A172 (cell line): ENCODE measurements at places on chromosomes 3 and 15.

DNA sequence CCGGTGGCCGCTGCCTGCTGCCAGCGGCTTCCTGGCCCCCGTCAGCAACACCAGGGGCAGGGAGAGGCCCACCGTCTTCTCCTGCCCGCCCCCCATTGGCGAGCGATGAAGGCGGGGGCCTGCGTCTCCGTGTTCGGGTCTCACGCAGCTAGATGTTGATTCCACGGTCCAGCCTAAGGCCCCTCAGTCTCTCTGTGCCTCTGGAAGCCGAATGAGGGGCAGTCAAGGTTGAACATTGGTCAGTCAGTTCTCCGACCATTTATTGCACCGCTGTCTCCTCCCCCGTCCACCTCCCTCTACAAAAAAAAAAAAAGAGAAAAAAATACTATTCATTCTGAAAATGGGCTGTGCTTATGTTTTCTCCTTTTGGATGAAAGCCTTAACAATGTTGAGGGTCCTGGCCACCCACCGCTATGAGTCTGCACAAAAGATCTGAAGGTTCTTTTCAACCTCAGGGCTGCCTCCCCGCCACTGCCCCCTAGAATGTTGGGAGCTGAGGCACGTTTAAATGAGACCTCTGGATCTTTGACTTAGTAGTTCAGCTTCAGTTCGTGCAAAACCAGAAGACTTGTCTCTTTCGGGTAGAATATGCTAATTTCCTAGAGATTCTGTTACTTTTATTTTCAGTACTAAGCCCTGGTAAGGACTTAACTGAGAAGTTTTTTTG is 736 bp downstream of the IREB2 start:
- DNase-seq = no peak

GRCh38 chr15:98525661-98526001 is 122.7 kb upstream of the IGF1R start:
- no peak for DNase-seq

- no peak for DNase-seq
Measured at GRCh38 chr3:82558081-82558480, 796.6 kb upstream of the GBE1 start.

DNA sequence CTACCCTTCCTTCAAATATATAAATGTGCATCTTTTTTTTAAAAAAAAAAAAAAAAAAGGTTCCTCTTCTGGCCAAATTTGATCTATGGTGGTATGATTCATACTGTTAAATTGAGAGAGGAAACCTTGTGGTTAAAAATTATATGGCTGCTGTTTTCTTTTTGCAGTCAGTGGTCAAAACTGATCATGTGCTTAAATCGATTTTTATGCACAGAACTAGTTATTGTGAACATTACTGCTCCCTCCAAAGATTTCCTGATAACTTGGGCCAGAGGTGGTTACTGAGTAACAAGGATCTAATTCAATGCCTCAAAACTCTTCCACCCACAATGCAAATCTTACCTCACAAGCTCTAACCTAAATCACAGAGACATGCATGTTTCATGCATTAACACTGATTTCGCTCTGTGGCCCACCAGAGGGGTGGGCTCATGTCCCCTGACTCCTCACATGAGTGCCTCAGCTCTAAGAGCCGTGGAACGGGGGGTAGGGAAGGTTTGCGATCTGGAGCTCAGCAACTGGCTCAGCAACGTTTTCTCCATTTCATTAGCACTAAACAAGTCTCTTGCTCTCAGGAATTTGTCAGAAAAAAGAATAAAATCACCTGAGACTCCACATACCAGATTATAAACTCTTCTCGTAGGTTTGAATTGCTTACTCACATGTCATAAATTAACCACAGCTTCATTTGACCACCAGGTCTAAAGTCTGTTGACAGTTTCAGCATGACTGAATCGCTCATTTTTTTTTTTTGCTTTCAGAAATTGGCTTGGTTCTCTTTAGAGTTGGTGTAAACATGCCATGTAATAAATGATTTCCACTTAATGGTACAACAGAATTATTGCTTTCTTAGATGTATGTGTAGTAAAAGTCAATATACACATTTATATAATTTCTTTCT is 280.4 kb downstream of the CD47 start:
- no peak for DNase-seq

DNA sequence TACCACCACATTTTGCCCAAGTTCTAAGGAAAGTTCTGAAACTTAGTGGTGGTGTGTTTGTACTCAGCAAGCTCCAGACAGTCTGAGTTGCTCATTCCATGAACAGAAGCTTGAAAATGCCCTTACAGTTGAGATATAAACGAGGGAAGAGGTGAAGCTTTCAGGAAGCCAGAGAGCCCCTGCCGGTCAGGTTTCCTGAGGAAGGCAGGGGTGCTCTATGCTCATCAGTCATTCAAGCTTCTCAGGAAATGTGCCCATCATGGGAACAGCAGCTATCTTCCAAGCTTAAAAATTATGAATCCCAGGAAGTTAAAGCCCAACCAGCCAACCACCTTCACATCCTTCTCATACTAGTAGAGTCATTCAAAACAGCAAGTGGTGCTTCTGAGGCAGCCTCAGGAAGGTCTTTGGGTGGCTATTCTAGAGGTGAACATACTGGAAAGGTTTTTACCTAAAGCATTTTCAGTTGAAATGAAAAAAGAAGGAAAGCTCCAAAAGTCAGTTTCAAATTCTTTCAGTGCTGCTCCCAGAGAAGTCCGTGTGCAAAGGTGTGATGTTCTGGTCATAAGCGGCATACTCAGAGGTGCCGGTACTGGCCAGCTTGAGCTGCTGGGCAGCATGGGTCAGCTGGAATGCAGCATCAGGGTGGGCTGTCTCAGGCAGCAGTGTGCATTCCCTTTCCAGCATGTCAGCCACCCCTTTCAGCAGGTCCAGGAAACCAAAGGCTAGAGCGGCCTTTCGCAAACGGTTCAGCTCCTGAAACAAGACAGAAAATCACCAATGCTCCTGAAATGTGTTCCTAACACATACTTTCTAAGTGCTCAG is 31.8 kb downstream of the INTS14 start:
- DNase-seq = no peak

DNA sequence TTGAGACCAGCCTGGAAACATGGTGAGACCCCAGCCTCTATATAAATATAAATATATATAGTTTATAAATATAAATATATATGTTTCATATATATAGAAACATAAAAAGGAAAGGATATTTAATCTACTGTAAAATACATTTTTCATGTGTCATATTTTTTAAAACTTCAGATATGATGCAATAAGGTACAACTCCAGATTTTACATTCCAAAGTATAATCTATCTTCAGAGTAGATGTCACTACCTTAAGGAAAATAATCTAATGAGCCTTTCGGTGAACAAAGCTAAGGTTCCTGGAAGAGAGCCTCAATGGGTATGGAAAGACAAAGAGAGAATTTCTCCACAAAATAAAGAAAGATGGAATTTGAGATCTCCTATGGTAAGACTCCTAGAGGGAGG is 16.9 kb downstream of the EFHB start:
- DNase-seq = no peak

DNA sequence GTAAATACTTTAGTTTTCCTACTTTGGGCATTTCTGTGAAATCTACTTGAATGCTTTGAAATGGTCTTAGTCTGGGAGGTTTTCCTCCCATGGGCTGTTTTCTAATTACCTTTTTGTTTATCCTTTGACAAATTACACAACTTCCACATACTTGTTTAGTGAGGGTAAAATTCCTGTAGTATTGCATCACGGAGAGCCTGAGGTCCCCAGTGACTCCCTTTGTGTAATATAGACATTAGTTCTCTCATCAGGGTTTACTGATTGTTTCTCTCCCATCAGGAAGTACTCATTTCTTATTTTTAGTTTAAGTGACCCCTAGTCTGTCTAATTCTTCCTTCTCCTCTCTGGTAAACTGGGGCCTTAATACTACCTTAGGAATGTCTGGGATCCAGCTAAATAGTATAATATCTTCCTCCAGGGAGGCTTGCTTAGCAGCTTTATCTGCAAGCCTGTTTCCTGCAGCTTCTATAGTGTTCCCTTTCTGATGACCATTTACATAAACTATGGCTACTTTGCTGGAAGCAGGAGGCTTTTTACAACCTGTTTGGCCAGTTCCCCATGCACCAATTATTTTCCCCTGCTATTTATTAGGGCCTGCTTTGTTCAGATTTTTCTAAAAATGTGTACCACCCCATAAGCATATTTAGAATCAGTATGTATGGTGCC is 87.2 kb upstream of the XCR1 start:
- DNase-seq = peak; percentile 84

GRCh38 chr3:24526640-24527212 is 32.1 kb upstream of the THRB start:
- DNase-seq = no peak

- DNase-seq = no peak
Measured at GRCh38 chr3:48042071-48042760, 26.0 kb upstream of the MAP4 start.

DNA sequence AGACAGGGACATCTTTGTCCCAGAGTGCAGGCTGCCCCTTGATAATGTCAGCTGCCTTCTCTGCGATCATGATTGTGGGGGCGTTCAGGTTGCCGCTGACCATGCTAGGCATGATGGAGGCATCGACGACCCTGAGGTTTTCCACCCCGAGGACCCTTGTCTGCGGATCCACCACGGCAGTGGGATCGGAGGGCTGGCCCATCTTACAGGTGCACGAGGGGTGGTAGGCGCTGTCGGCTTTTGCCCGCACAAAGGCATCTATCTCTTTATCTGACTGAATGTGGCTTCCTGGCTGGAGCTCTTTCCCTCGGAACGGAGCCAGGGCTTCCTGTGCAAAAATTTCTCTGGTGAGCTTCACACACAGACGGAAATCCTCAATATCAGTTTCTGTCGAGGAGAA is 28.4 kb downstream of the CHDH start:
- no peak for DNase-seq

GRCh38 chr15:63519548-63520178 is 15.3 kb downstream of the USP3 start:
- DNase-seq = no peak

DNA sequence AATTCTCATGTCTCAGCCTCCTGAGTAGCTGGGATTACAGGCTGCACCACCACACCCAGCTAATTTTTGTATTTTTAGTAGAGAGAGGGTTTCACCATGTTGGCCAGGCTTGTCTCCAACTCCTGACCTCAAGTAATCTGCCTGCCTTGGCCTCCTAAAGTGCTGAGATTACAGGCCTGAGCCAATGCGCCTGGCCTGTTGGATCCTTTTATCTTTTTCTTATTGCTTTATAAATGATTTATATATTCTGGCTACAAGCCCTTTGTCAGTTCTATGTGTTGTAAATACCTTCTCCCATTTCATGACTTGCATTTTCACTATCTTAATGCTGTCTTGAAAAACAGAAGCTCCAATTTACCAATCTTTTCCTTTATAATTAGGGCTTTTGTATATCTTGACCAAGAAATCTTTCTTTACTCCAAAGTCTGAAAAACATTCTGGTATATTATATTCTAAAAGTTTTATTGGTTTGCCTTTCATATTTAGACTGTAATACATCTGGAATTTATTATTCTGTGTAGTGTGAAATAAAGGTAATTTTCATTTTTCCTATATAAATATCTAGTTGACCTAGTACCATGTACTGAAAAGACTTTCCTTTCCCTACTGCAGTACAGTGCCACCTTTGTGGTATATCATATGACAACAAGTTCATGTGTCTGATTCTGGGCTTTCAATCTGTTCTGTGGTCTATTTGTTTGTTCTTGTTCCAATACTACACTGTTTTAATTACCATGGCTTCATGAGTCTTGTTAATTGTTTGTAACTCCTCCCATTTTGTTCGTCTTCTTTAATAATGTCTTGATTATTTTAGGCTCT is 52.9 kb upstream of the RNU6-1 start:
- DNase-seq = no peak

GRCh38 chr15:51424780-51425179 is 83.3 kb downstream of the GLDN start:
- DNase-seq = no peak

DNA sequence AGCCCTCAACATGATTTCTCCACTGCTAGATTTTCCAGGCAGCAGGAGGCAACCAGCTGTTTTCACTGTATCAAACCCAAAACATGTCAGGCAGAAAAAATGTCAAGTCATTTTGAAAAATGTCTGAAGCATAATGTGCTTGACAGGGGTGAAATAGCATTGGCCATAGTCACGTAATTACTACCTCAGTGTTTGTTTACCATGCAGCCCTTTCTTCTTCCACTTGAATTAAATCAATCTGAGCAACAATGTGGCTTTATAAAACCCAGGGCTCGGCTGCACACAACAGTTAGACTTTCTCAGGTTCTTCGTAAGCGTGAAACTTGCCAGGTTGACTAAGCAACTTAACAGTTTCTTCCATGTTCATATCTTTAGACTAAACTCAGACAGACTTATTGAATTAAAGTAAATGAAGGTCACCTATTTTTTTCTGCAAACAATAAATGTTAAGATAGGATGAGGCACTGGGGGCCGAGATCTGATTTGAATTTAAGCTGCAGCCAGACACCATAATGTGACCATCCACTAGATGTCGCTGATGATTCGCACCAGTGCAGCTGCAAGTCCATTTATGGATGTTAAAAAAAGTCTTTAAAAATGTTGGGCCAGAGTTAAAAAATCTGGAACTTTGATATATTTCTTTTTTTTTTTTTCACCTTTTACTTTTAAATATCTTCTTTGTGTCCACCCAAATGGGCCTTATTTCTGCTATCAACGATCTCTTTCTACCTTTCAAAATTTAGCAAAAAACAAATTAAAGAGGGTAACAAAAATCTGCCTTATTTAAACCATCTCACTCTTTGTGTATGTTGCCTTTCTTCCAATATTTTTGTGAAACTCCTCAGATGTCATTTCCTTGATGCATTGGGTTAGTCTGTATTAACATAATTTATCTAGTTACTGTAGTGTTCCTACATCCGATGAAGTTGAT is 305.9 kb downstream of the CACNA2D3 start:
- peak; percentile 77 for DNase-seq

DNA sequence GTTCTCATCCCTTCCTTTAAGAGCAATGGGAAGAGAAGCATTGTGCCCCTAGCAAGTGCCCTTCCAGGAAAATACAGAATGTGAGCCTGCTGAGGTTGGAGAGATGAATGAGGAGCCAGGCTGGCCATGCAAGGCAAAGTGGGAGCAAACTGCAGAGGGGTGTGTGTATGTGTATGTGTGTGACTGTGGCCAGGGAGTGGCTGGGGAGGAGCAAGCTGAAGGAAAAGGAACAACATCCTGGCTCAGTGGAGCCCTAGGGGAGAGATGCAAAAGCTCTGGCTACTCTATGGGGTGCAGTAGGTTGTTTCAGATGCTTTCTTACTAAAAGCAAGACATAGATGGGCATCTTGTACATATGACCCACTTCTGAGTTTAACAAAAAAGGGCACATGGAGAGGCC is 20.6 kb downstream of the FOXP1 start:
- no peak for DNase-seq

- DNase-seq = peak; percentile 2
Measured at GRCh38 chr3:16692486-16693344, 87.5 kb upstream of the DAZL start.

GRCh38 chr15:75570126-75570845 is 8.8 kb downstream of the PTPN9 start:
- no peak for DNase-seq

GRCh38 chr15:64780600-64781156 is 5.3 kb upstream of the RBPMS2 start:
- DNase-seq = no peak

- no peak for DNase-seq
Measured at GRCh38 chr3:34077417-34078195, 279.2 kb downstream of the PDCD6IP start.
